ENCODE measurements at places on chromosomes 6 and 20.
A peak's percentile ranks its signal among the peaks of the same experiment; 100 is the strongest.

DNA sequence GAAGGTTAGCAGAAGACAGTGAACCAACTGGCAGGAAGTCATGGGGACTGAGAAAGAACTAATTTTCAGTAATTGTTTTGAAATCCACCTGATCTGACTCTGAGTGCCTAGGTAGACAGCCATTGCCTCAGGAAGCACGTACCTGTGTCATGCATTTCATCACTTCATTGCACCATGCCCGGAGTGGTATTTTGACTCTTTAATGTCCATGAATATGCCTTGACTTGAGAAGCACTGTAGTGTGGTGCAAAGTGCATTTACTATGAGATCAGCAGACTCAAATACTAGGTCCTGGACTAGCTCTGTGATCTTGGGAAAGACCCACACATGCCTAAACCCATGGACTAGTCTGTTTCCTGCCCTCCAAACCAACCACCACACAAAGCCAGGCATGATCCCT lies 370.9 kb upstream of the MARCKS start:
- no peak for DNase-seq

GRCh38 chr20:52889225-52889624 lies 82.9 kb upstream of the TSHZ2 start:
- no peak for DNase-seq

- DNase-seq, result no peak
Observed at GRCh38 chr6:54716877-54717276, 129.7 kb upstream of the FAM83B start.

GRCh38 chr20:63124092-63124781 lies 91.7 kb downstream of the YTHDF1 start:
- peak; percentile 69 for DNase-seq

- no peak for DNase-seq
Observed at GRCh38 chr20:44516491-44516890, 5.4 kb downstream of the SERINC3 start.

- no peak for DNase-seq
Observed at GRCh38 chr6:102942206-102942605, 1548.7 kb downstream of the GRIK2 start.

DNA sequence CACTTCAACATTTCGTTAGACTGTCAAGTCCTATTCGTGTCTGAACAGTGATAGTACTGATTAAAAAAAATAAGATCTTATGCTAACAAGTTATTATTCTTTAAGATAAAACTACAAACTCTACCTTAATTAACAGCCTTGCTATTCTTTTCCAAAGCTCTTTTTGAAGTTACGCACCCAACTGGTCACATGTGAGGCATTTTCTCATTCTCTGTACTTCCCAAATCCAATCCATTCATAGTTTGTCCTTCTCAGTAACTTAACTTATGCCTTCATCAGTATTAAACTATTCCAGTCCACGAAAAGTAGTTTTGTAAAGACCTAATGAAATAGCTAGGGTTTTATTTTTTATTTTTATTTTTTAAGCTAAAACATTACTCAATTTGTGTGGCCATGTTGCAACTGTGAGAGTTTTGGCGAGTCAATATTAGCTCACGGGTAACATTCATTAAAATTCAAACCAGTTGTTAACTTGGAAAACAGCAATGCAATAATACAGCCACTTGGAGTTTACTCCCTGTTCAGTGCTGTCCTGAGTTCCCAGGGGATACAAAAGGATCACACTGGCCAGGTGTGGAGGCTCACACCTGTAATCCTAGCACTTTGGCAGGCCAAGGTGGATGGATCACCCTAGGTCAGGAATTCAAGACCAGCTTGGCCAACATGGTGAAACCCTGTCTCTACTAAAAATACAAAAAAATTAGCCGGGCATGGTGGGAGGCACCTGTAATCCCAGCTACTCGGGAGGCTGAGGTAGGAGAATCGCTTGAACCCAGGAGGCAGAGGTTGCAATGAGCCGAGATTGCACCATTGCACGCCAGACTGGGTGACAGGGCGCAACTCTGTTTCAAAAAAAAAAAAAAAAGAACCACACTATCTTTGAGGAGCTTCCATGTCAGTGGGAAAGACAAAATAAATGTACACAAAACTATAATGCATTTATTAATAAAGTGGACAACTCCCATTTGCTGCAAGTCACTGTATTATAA lies 27.9 kb upstream of the EEF1A1 start:
- no peak for DNase-seq

DNA sequence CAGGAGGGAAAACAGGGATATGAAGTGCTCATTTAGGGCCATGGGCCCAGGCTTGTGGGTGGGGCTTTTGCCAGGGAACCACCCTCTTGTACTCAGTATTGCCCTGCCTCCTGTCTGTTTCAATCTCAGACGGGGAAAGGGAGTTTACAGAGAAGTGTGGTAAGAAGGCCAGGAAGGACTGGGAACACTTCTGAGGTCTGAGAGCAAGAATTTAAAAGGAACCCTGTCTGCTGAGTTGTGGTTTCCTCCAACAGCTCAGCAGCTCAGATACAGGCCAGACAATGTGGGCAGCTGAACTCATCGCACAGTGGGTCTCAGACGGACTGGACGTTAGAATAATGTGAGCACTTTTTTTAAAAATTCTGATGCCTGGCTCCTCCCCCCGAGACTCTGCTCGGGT lies 354.1 kb upstream of the ARID1B start:
- no peak for DNase-seq

GRCh38 chr6:21441386-21441785 lies 152.2 kb upstream of the SOX4 start:
- no peak for DNase-seq

- no peak for DNase-seq
Observed at GRCh38 chr20:58205850-58206249, 22.6 kb downstream of the ANKRD60 start.

- DNase-seq, result no peak
Observed at GRCh38 chr20:23954008-23954745, 34.4 kb downstream of the GGTLC1 start.

DNA sequence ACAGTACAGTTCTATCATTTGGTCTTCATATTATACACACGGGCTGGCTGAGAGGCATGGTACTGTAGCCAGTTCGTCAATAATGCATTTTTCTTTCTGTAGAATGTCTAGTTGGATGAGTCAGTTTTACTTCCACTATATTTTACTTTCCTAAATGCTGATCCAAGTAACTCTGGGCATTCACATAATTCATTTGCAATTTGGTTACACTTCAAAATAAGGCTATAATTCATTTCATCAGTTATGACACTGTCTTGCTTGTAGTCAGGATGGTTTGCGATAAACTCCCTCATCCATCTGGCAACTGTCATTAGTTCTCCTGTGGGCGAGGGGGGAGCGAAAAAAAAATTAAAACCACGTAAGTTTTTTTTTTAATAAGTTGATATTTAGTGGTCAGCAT lies 46.3 kb downstream of the GCLC start:
- no peak for DNase-seq

DNA sequence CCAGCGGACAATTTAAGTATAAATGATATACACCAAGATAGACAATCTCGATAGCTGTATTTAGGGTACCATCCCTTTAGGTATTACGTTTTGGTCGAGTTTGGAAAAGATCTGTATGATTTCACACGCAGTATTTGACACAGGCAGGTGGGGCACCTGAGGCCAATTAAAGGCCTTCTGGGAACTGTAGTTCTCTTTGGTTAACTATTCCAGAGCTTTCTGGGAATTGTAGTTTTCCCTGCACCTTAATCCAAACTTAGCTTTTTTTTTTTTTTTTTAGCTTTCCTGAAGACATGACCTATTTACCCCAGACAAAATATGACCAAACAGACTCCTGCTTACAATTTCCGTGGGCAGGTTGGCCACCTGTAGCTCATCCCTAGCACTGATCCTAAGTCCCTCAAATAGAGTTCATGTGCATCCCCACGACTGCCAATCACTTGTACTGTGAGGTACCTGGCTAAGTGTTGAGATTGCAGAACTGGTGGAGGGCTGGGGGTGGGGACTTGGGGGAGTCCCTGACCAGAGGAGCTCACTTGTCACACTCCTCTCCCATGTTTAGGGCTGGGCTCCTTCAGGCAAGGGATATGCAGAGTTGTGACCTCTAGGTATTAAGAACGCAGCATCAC lies 999 bp upstream of the EHMT2 start:
- DNase-seq, result peak; percentile 50

DNA sequence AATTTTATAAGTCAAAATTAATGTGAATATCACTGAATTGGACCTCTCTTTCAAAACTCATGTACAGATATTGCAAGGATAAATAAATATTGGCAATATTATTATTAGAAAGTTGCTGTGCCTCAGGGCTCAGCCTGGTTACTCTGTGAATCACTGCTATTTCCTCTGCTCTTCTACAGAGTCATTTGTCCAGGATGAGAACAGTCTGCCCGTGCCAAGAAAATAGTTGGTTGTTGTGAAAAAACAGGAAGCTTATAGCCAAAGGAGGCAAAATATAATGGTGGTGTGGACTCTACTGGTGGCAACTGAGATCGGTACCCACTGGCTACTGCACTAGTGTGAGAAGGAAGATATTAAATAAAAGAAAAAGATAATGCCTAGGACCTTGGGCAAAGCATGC lies 93.6 kb downstream of the RIMS1 start:
- DNase-seq, result no peak

- DNase-seq, result no peak
Observed at GRCh38 chr6:28000351-28001045, 43.5 kb downstream of the OR2B6 start.

DNA sequence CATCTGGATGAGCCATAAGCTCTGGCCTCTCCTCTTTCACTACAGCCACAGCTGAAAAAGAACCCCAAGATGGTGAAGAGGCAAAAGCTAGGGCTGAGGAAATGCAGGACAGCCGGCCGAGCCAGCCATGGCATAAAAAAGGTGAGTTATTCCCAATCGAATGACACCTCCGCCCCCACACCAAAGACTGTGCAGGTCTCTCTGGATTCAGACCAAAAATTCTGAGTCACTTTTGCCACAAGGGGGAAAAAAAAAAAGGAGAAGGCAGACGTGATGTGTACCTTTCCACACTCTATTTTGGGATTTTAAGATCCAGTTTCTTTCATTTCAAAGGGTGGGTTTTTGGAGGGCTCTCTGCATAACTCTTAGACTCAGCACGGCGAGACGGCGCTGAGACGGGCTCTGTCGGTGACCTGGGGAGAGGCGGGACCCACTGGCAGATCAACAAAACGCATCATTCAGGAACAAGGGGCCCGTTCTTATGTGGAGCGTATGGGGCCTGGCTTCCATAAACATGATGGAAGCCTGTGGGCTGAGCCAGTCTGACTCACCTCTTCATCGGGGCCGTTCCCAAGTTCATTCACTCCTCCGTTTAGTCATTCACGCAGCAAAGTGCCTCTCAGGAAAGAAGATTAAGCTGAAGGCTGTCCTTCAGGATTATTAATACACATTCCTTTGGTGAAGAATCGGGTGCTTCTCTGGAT lies 54.8 kb downstream of the NFATC2 start:
- peak; percentile 93 for DNase-seq

GRCh38 chr20:39190666-39191570 lies 228.8 kb downstream of the DHX35 start:
- peak; percentile 42 for DNase-seq

- no peak for DNase-seq
Observed at GRCh38 chr6:120938876-120939472, 395.3 kb downstream of the TBC1D32 start.

GRCh38 chr6:21663966-21664313 lies 70.4 kb downstream of the SOX4 start:
- no peak for DNase-seq

DNA sequence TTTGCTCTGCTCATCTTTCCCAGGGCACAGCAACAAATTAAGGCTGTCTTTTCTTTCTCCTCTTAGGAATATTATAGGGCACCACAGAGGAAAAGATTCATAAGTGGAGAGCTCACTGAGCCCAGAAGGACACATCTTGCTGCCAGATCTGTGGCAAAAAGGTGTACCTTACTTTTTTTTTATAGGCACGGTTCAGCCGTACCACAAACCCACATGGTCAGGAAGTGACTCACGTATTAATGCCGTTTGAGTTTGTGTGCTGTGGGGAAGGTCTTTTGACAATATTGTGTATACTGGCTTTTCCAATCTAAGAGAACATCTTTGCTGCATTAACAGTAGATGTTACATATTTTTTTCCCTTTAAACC lies 28.4 kb downstream of the PAQR8 start:
- peak; percentile 47 for DNase-seq

GRCh38 chr6:34414999-34415858 lies 10.6 kb downstream of the RPS10 start:
- DNase-seq, result no peak

GRCh38 chr6:79778816-79779215 lies 147.7 kb downstream of the SH3BGRL2 start:
- no peak for DNase-seq

- no peak for DNase-seq
Observed at GRCh38 chr6:97306544-97307320, 23.7 kb upstream of the MMS22L start.

DNA sequence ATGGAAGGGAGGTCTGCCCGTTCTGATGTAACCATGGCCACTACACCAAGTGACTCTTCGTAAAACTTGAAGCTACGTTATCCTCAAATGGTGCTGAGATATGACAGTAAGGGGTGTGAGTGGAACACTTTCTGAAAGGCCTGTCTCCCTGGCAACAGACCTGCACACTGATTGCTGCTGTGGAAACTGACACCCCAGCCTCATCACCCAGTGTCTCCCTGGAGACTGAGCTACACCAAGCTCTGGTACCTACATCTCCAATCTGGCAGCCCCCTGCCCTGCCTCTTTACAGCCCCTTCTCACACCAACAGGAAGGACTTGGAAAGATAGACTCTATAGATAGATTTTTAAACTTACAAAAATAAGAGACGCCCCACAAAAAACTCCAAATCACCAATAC lies 13.2 kb downstream of the PI16 start:
- DNase-seq, result no peak

GRCh38 chr6:1325461-1326309 lies 13.8 kb downstream of the FOXQ1 start:
- no peak for DNase-seq

DNA sequence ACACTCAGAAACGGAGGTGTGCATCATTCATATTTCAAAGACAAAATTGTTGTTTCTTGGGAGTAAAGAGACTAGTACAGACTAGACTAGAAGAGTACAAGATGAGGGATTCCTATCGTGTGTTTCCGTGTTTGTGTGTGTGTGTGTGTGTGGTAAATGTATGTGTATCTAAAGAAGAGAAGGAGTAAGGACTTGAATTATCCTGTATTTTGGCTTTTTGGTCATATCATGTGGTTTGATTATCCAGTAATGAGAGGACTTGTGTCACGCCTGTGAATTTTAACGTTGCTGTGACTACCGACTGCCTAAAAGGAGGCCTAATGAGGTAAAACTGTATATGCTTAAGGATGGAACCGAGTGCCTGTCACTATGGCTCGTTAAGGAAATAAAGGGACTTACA lies 44.4 kb upstream of the MAP7 start:
- DNase-seq, result no peak

- no peak for DNase-seq
Observed at GRCh38 chr20:44552050-44552449, 30.2 kb upstream of the SERINC3 start.

Measured in H54 (cell line).